ENCODE measurements at places on chromosomes 5 and 9.
A peak's percentile ranks its signal among the peaks of the same experiment; 100 is the strongest.

DNA sequence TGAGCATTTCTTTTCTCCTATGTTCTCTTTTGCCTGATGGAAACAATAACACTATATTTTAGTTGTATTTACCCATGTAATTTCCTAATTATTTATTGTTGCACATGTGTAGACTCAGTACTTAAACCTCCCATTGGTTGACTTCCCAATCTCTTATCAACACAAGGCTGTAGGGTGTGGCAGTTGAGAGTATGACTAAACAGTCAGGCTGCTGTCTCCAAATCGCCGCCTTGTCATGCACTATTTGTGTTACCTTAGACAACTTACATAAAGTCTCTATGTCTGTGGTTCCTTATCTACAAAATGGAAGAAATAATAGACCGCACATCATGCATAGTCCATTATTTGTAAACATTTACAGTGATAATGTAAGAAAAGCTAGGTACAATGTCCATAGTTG, 68.9 kb upstream of the EFNA5 start:
- H3K27me3 ChIP-seq = no peaks in the 10 kb centered on the region
- no peak overlapping the region for H3K4me3 ChIP-seq
- no peak overlapping the region for H3K27ac ChIP-seq
- DNase-seq = peak; percentile 36
- H3K4me1 ChIP-seq = no peaks in the 10 kb centered on the region
- no peaks in the 10 kb centered on the region for H3K36me3 ChIP-seq

DNA sequence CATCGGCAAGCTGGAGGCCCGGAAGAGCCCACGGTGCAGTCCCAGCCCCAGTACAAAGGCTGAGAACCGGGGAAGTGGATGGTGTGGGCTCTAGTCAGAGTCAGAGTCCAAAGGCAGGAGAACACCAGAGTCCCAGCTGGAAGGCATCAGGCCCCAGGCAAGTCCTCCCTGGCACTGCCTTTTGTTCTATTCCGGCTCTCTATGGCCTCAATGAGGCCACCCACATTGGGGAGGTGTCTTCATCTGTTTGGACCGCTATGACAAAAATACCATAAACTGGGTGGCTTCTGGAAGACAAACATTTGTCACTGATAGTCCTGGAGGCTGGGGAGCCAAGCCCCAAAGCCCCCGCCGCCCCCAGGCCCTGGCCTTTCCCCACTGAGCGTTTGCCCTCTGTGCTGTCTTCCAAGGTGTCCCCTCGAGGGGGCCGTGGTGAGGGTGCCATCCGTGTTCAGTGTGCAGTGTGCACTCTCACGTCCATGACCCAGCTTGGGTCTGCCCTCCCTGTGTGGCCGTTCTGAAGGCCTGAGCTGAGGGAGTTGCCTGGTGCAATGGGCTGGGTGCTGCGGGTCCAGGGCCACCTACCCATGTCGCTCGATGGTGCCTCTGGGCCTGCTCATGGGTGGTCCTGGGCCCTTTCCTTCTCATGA, 99.1 kb upstream of the PPP1R26 start:
- peaks cover 8% of the 10 kb centered on the region for H3K27me3 ChIP-seq
- no peaks in the 10 kb centered on the region for H3K36me3 ChIP-seq
- no peak overlapping the region for H3K4me3 ChIP-seq
- no peaks in the 10 kb centered on the region for H3K4me1 ChIP-seq
- H3K27ac ChIP-seq = no peak overlapping the region

DNA sequence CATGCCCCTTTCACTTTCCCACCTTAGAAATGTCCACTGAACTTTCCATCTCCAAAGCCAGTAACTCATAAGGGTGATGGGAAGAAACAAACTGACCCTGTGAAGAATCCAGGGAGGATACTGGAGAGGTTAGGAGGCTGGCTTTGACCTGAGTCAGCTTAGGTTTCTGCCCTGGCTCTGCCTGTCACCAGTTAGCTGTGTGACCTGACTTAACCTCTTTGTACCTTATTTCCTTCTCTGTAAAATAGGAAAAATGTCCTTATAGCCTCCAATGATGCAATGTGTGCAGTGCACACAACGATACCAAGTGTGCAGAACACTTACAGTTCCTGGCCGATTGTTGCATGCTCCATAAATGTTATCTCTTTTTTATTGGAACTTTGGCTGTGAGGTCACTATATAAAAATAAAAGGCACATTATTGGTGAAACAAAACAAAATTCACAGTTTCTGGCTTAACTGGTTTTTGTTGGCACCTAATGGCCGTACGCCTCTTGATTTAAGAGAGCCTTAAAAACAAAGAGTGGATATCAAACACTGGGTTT, 37.8 kb downstream of the GABRP start:
- H3K27ac ChIP-seq = no peak overlapping the region
- no peaks in the 10 kb centered on the region for H3K36me3 ChIP-seq
- H3K4me3 ChIP-seq = no peak overlapping the region

DNA sequence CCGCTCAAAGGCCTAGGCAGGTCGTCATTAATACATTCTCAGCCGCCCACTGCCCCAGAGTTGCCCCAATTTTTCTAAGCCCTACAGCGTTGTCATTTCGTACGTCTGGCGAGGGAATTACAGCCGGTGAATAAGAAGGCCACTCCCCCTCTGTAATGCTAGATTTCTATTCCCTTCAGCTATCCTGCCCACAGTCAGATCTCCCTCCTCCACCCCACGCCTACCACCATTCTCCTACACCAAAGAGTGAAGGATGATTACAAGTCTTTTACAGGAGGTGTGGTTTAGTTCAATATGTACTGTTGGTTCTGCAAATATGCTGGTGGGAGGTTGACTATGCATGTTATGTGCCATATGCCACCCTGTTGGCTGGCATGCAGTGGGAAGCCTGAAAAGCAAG, 83.7 kb upstream of the SMIM15 start:
- peaks cover 9% of the 10 kb centered on the region for H3K4me1 ChIP-seq
- peak; percentile 73 for DNase-seq
- peak overlapping the region; percentile 72 for H3K27ac ChIP-seq
- no peaks in the 10 kb centered on the region for H3K27me3 ChIP-seq

- no peak overlapping the region for H3K27ac ChIP-seq
- H3K27me3 ChIP-seq = no peaks in the 10 kb centered on the region
- no peak for DNase-seq
- peaks cover 52% of the 10 kb centered on the region for H3K36me3 ChIP-seq
- no peak overlapping the region for H3K4me3 ChIP-seq
- H3K4me1 ChIP-seq = no peaks in the 10 kb centered on the region
Measured at GRCh38 chr5:14713476-14714390, 49.2 kb downstream of the OTULIN start.
